ENCODE measurements at places on chromosomes 2 and 18. TPM values are rescaled to one million over a fixed set of nuclear protein-coding genes. Genes with fewer than 3 reads are reported as not detected.

SMC6 gene
- 19.2 TPM for total RNA-seq

NEU2 gene
- not detected for total RNA-seq

CTAGE1 gene
- not detected for total RNA-seq

UGT1A5 gene
- total RNA-seq = 91.2 TPM

ERFE gene
- total RNA-seq = 18.3 TPM

SLC1A4 gene
- 8.4 TPM for total RNA-seq

EML6 gene
- 3.7 TPM for total RNA-seq

CABYR gene
- 32.4 TPM for total RNA-seq

CSRNP3 gene
- total RNA-seq = 0.41 TPM
